ENCODE measurements at places on chromosomes 2 and 18.

DNA sequence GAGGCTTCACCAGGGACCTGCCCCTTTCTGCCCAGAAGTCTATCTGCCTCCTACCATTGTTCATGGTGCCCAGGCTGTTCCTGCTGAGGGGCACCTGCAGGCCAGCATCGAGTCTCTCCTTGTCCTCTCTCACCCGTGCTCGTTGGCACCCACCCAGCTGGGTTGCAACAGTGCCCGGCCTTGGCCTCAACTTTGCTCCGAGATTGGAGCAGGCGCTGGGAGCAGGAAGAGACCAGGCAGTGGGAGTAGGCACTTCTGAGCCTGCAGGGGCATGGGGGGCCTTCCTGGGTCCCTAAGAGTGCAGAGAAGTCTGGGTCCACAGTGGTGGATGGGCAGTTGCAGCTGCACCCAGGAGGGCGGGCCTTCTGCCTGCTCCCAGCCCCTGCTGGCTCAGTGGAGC lies 75.6 kb downstream of the NCOA1 start:
- no peak for DNase-seq

- DNase-seq, result peak; percentile 5
Observed at GRCh38 chr2:172613615-172614231, 57.8 kb downstream of the PDK1 start.

DNA sequence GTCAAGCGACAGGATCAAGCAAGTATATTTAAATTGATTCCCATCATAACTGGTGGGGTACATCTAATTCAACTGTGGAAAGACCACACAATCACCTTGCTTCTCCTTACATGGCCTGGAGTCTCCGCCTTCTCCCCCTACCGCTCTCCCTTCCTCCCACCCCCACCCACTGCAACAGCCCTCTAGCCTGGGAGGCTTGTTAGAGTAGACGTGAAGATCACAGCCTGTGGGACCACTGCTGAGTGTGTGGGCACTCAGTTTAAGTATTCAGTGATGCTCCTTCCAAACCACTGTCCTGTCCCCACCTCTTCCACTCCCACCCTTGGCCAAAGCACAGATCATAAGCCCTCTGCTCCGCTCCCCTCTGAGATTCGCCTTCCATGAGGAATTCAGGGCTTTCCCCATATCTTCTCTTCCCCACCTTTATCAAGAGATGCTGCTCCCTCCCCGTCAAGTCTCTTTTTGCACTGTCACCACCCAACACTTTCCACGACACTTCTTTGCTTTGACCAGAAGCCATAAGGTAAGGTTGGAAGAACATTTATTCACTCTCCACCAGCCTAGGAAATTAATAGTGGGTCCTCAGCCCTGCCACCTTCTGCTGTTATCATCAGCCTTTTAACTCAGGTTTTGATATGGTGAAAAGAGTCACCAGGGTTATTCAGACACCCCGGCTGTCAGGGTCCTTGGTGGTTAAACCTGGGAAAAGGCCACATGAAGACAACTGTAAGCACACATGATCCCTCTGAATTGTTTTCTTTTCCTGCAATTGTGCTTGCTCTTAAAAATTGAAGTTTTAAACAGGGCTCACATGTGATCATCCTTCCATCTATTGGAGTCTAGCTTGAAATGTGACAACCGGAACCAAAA lies 1.7 kb downstream of the METTL4 start:
- no peak for DNase-seq

DNA sequence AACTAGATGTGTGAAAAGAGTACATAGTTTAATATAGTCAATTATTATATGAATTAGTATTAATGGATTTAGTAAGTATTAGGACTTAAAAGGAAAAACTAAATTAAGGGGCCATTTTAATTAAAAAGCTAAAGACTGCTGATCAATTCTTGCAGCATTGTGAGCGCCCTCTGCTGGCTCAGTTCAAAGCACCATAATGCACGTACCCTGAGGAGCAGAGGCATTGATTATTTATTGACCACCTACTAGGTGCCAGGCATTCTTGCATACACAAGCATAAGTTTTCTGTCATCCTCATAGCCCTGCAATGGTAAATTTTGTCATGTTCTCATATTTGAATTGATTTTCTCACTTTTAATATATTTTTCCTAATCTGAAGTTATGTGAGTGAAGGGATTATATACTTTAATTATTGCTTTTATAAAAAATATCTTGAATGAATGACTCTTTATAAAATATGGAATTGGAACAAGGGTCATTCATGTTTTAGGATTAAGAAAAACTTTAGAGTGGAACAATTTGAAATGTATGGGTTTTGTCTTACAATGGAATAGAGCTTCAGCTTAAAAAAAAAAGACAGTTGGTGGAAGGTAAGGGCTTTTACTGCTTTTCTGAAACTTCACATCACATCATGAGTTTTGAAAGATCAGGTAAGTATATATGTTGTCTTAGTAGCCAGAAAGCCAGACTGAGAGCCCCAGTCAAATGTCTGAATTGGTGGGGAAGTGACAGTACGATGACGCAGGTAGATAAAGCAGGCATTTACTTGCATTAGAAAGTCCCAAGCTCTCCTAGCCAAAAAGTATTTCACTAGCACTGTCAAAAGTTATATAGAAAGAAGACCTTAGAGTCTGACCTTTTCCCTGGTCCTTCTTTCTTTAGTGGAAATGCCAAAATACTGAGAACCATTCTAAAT lies 9.7 kb downstream of the ITGA4 start:
- DNase-seq, result no peak

DNA sequence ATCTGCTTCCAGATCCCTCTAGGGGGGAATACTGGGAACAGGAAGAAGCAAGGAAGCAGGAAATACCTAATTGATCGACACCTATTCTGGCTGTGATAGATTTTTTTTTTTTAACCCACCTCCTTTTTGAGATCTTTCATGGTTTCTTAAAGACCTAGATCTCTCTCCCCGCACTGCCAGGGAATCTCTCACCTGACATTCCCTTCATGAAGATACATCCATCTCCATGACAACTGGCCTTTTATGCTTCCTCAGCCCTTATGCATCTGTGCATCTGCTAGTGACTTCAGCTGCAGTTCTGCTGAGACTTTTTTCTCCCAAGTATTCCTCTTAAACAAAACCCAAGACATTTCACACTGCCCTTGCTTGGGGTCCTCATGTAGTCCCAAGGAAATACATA lies 21.1 kb upstream of the CPO start:
- DNase-seq, result no peak

GRCh38 chr2:233689501-233689900 lies 3.2 kb upstream of the UGT1A6 start:
- no peak for DNase-seq

GRCh38 chr18:77470569-77471413 lies 221.1 kb downstream of the GALR1 start:
- DNase-seq, result no peak

GRCh38 chr2:217331523-217332416 lies 471.9 kb upstream of the TNP1 start:
- no peak for DNase-seq

DNA sequence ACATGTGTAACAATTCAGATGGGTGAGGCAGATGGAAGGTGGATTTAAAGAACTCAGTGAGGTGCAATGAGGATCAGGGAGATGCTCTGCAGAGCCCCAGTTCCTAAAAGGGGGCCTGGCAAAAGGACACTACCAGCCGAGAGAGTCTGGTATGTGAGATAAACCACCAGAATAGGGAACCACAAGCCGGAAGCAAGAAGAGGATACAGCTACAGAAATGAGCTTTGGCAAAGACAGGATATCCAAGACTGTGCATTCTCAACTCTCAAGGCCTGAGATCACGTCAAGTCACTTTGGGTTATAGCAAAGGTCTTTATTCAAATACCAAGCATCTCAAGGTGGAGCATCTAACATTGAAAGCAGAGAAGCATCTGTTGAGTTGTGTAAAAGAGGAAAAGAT lies 293.5 kb downstream of the ARHGAP15 start:
- DNase-seq, result no peak

DNA sequence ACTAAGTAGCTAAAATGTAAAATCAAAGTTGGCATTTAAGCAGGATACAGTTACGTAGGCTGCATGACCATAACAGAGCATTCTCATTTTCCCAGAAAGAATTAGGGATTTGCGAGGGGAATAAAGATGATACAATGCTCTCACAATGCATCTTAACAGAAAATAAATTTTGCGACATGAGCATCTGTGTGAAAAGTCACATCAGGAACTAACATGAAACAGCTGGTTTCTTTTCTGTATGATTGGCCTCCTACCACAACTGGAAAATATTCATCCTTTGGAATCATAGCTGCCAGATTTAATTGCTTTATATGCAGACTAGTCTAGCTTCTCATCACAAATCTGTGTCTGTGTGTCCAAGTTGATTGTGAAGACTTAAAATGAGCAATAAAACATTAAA lies 66.0 kb downstream of the KCTD18 start:
- DNase-seq, result no peak

DNA sequence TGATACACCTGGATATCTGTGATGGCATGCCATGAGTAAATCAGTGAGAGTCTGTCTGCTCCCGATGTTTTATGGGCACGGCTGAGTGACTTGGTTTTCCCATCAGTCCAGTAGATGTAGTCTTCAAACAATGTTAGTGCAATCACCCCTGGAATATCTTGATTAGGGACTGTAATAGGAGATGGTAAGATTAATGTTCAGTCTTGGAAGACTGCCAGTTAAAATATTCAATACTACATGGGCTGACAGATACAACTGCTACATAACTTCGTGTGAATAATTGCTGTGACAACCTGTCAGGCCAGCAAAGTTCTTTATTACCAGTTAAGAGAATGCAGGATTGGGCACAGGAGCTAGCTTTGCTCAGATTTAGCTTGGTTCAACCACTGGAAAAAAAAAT lies 1673.3 kb downstream of the LRP1B start:
- peak; percentile 18 for DNase-seq

GRCh38 chr2:37623971-37624900 lies 47.2 kb downstream of the CDC42EP3 start:
- DNase-seq, result no peak

GRCh38 chr2:66813525-66813924 lies 378.6 kb downstream of the MEIS1 start:
- DNase-seq, result no peak

- DNase-seq, result no peak
Observed at GRCh38 chr2:134231965-134232340, 21.9 kb upstream of the MGAT5 start.

- DNase-seq, result no peak
Observed at GRCh38 chr2:195498176-195498575, 158.8 kb upstream of the SLC39A10 start.

GRCh38 chr2:180647621-180648020 lies 332.8 kb upstream of the UBE2E3 start:
- no peak for DNase-seq

DNA sequence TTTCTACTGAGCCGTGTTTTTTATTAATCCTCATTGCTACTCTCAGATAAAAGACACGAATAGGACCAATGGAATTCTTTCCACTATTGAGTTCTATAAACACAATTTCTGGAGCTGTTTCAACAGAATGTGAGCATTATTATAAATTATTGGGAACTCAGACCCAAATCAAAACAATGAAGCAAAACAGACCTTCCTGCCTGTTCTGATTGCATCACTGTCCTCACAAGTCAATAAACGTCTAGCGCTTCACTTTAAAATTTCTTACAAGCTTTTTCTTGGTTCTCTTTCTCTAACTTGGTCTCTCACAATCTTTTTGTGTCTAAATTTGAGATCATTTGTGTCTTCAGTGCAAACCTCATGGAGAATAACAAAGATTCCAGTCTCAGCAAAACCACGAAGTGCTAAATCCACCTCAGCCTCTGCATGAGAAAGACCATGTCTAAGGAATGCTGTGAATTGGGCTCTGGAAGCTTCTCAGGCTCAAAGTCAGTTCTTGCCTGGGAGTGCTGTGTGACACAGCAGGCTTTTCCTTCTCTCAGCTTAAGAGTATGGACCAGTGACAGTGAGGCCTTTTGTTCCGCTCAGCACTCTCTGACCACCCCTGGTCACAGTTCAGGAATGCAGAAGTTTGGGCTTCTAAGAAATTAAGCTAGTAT lies 22.8 kb downstream of the ARHGAP28 start:
- DNase-seq, result no peak

DNA sequence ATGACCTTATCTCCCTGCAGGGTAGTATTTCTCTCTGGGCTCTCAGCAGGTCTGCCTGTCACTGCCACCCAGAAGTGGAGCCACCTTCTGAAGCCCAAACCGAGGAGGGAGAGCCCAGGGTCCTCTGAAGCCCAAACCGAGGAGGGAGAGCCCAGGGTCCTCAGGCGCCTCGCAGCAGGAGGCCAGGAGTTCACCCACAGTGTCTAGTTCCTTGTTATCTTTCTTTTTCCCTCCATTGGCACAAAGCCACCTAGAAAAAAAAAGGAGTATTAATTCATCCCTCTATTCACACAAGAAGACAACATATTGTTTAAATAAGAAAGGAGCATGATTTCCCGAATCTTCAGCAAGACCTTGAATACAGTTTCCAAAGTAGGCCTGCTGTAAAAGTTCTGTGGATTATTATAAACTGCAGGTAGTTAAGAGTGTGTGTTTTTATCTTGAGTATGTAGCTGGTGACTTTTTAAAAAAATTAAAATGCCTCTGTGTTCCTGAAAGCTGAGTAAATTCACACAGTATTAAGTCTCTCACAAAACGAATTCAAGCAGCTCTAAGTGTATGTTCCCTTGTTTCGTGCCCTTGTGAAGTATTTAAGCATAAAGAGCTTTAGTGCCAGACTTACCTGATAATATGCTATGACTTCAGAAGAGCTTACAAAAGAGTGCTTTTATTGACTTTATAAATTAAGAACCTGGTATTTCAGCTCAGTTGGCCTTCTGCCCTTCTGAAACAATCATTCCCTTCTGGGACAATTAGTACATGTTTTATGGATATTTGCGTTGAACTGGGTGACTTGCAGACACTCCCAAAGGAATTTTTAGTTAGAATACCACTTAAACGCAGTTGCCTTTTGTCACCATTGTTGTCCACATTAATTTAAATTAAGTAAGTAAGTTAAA lies 11.7 kb upstream of the GRHL1 start:
- no peak for DNase-seq

DNA sequence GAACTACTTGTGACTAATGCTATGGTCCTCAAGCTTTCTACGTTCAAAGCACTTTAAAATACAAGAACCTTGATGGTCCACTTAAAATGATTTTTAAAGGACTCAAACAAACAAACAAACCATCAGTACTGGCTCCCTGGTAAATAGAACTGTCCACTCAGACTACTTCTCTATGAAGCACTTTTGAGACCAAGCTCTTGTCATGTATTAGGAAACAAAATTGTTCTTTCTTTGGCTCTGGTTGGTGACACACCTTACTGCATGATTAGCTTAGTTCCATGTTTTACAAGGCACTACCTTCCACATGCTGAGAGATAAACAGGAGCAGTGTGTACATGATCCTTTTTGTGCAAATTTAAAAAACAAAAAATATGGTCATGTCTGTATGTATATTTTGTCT lies 19.7 kb downstream of the DARS1 start:
- no peak for DNase-seq
